ENCODE measurements at places on chromosomes 2 and 18.

DNA sequence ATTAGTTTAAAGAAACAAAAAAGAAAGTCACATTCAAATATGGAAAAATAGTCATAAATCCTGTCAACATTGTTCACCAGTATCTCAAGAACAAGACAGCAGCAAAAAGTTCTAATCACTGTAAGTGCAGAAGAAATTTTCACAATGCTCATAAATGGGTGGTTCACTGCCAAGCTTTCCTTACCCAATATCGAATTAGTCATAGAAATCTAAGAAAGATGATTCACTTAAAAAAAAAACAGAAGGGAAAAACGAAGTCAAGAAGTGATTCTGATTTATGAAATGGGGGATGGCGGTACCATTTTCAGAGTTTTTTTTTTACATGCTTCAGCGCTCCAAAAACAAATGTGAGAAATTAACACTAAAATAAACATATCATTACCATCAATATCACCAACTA, 156.7 kb downstream of the EXOC6B start:
- no peak for DNase-seq

- no peak for DNase-seq
These were observed 197.8 kb downstream of the MEMO1 start for GRCh38 chr2:31813016-31813415.

DNA sequence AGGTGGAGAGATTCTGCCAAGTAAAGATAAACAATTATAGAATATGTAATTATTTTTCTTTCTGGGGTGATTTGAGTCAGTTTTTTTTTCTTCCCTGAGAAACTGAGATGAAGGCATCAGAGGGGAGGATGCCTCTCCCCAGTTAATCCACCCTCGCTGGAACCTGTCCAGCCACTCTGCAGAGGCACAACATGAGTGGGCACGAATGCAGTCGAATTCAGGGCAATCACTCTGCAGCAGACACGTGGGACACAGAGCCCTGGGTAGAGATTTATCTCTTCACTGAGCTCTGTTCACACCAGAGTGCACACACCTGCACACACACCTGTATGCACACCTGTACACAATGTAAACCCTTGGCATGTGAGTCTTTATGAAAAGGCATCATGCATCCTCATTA, 154.2 kb downstream of the DCDC2C start:
- DNase-seq: no peak

DNA sequence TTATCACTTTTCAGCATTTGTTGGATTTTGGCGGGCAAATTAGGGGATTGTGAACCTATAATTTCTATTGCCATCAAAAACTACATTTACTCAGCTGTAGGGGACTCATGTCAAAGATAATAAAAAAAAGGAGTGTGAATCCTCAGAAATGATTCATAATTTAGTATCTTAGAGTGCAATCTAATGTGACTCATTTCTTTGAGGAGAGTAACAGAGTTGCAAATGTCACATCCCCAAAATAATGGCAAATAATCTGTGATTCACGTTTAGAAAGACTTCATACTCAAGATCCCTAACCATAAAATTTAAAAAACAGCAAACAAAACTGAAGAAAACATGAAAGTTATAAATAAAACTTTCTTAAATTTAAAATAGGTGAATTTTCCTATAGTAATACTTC, 373.0 kb downstream of the CDH2 start:
- DNase-seq: no peak

- DNase-seq: no peak
These were observed 610.6 kb downstream of the PLCL1 start for GRCh38 chr2:198414976-198415375.
